ENCODE measurements at places on chromosomes 2 and 18.

GRCh38 chr2:128423788-128424165 lies 105.1 kb upstream of the HS6ST1 start:
- DNase-seq, result no peak

GRCh38 chr2:22855081-22855480 lies 529.9 kb upstream of the KLHL29 start:
- DNase-seq, result no peak

DNA sequence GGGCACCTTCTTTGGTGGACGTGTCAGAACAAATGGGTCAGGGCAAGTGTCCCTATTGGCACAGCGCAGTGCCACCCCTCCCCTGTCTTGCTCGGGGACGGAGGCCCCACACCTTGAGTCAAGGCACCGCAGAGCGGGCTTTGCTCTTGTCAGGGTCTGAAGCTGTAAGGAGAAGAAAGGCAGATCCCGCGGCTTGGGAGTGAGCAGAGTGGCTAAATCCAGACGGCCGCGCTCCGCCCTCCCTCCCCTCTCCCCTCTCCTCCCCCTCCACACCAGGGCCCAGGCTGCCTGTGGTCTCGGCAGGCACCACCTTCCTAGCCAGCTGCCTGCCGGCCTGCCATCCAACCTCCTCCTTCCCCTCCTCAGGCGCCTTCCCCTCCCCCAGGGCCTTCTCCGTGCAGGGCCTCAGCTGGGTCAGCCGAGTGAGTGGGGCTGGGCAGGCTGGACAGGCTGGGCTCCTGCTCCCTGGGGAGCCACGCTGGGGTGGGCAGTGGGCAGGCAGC lies 25.8 kb downstream of the SPEG start:
- DNase-seq, result no peak

GRCh38 chr2:39837856-39838453 lies 58.9 kb upstream of the THUMPD2 start:
- peak; percentile 68 for DNase-seq

GRCh38 chr2:12592296-12592695 lies 124.4 kb upstream of the TRIB2 start:
- no peak for DNase-seq

GRCh38 chr2:36238106-36238505 lies 117.5 kb upstream of the CRIM1 start:
- DNase-seq, result no peak

GRCh38 chr2:96546321-96546720 lies 9.8 kb downstream of the ARID5A start:
- DNase-seq, result no peak

DNA sequence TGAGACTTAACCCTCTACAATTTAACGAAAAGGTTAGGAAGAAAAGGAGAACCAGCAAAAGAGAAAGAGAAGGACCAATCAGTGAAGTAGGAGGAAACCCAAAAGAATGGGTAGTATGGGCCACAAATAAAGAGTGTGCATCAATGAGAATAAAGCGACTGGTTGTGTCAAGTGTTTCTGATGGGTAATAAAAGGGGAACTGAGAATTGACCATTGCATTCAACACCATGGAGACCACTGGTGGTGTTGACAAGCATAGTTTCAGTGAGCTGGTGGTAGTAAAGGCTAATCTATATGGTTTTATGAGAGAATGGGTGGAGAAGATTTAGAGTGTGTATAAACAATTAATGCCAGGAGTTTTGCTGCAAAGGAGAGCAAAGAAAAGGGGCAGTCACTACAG lies 75.4 kb downstream of the CSRNP3 start:
- no peak for DNase-seq

- DNase-seq, result no peak
Observed at GRCh38 chr18:2178036-2178435, 393.3 kb downstream of the METTL4 start.

GRCh38 chr2:169077674-169078240 lies 8.4 kb downstream of the DHRS9 start:
- no peak for DNase-seq

DNA sequence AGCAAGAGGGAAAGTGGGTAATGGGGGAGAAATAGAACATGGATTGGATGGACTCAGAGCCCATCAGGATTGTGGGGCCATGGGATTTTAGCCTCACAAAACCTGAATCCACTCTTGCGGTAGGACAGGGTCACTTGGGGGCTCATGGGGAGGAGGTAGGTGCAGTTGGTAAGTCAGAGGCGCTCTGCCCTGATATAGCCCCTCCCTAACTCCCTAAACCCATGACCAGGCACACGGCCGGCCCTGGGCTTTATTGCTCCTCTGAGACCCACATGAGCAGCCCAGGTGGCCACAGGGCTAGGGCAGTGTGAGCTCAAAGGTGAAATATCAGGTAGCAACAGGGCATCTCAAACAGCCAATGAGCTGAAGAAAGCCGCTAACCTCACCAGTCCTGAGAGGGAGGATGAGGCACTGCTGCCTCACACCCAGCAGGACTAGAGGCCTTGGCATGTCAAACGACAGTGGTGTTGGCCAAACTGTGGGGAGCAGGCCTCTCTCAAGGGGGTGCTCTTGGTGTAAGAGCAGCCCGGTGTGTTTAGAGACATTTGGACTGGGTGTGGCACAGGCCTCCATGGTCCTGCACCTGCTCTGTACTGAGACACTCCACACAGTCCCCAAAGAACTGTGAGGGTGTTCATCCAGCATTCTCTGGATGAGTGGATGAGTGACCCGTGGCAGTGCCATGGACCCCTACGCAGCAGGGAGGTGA lies 90.8 kb upstream of the HS6ST1 start:
- no peak for DNase-seq

GRCh38 chr2:41735006-41735405 lies 312.8 kb upstream of the PKDCC start:
- DNase-seq, result no peak

DNA sequence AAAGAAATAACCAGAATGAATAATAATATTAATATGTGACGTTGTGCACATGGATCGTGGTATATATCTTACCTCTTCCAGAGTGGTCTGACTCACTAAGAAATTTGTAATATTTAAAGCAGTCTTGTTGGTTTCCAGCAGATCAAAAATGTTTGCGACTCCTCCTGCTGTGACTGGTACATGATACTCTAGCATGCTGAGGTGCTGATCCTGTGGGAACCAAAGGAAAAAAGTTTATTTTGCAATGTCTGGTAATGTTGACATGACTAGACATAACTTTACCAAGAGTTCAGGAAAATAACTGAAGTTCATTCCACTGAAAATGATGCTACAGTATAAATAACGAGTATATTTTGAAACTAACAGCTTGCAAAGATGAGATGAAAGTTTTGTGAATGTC lies 124.5 kb upstream of the BARD1 start:
- DNase-seq, result no peak

GRCh38 chr2:111227716-111228141 lies 107.0 kb downstream of the BCL2L11 start:
- no peak for DNase-seq

DNA sequence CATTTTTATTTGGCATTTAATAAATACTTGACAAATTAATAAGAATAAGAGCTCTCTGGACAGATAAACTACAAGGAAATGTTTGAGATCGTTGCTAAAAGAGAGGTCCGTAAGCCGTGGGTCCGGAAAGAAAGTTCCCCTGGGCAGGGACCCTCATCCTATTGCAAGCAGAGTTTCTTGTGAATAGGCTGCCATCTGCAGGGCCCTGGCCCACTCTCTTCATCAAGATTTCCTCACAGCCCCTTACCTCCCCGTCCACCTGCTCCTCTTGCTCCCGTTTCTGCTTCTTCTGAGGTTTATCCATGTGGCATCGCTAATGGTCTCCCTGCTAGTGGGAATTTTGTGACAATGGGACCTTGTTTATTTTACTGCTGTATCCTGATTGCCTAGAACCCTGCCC lies 30.1 kb upstream of the MC5R start:
- DNase-seq, result no peak

- DNase-seq, result no peak
Observed at GRCh38 chr18:74140582-74140981, 7.1 kb downstream of the FBXO15 start.
